Tibial artery (tissue), 4 donors: ENCODE measurements at places on chromosomes 3 and 15.
A peak's percentile ranks its signal among the peaks of the same experiment; 100 is the strongest.

- H3K4me3 ChIP-seq = peak overlapping the region; percentile 80
- H3K4me1 ChIP-seq = peaks cover 84% of the 10 kb centered on the region
- peak overlapping the region; percentile 87 for H3K27ac ChIP-seq
- DNase-seq = no peak
These were observed 6.1 kb downstream of the MFGE8 start for GRCh38 chr15:88907111-88907510.

DNA sequence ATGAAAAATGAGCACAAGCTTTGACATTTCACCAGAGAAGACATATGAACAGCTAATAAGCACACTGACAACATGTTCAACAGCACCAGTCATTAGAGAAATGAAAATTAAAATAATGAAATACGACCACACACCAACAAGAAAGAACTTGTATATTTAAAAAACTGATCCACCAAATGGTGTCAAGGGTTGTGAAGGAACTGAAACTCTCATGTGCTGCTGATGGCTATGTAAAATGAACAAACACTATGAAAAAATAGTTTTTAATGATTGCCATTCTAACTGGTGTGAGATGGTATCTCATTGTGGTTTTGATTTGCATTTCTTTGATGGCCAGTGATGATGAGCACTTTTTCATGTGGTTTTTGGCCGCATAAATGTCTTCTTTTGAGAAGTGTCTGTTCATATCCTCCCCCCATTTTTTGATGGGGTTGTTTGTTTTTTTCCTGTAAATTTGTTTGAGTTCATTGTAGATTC lies 193.8 kb downstream of the SCAPER start:
- H3K27me3 ChIP-seq = no peaks in the 10 kb centered on the region
- no peak overlapping the region for H3K4me3 ChIP-seq
- no peaks in the 10 kb centered on the region for H3K4me1 ChIP-seq

DNA sequence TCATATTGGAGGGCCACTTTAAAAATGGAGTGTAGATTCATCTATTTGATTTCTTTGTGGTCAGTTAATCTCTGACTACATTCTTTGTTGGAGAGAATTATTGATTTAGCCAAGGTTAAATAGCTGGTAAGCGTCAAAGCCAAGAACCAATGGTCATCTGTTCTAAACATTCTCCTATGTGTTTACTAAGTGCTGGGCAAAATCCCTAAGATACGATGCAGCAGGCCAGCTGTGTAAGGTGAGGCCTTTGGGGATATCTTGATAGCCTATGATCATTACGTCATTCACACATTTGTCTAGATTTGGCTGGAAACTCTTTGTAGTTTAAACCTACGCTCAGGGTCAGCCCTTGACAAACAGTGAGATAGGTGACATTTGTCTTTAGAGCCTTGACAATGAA lies 236.2 kb downstream of the NR1D2 start:
- H3K4me1 ChIP-seq = peaks cover 20% of the 10 kb centered on the region
- no peak for DNase-seq
- H3K36me3 ChIP-seq = no peaks in the 10 kb centered on the region

DNA sequence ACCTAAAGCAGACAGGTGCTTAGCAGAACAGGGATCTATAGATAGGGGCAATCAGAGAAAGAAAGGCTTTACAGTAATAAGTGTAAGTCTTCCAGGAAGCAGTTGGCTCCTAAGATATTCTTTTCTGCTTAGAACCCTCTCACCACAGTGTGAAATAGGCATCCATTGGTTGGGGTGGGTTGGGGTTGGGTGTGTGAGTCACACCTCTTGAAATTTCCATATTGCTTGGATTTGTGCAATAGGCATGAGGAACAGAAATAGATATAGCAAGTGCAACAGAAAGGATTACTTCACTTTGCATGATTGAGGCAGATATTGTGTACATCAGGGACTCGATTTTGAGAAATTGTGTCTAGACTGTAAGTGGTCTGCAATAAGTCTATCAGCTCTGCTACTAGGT lies 200.1 kb upstream of the GAP43 start:
- no peaks in the 10 kb centered on the region for H3K27me3 ChIP-seq
- H3K4me3 ChIP-seq = no peak overlapping the region
- no peaks in the 10 kb centered on the region for H3K36me3 ChIP-seq
- no peaks in the 10 kb centered on the region for H3K4me1 ChIP-seq

DNA sequence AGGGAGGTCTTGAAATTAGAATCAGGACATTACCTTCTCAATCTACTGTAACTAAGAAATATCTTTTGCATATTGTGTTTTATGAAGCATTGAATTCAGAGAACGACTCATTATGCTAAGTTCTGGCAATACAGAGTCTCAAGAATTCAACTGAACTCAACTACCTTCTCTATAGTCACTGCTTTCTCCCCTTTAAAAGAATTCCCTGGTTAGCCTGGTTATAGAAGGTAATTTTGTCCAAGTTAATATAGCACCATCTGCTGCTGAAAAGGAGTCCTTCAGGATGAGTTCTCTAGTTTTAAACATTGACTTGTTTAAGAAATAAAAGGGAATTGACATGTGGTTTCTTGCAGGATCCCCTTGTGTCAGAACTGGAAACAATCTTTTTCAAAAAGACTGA lies 60.2 kb downstream of the IL16 start:
- H3K4me3 ChIP-seq = no peak overlapping the region
- no peaks in the 10 kb centered on the region for H3K36me3 ChIP-seq
- no peaks in the 10 kb centered on the region for H3K27me3 ChIP-seq
- DNase-seq = no peak
- H3K4me1 ChIP-seq = no peaks in the 10 kb centered on the region
- H3K27ac ChIP-seq = no peak overlapping the region

DNA sequence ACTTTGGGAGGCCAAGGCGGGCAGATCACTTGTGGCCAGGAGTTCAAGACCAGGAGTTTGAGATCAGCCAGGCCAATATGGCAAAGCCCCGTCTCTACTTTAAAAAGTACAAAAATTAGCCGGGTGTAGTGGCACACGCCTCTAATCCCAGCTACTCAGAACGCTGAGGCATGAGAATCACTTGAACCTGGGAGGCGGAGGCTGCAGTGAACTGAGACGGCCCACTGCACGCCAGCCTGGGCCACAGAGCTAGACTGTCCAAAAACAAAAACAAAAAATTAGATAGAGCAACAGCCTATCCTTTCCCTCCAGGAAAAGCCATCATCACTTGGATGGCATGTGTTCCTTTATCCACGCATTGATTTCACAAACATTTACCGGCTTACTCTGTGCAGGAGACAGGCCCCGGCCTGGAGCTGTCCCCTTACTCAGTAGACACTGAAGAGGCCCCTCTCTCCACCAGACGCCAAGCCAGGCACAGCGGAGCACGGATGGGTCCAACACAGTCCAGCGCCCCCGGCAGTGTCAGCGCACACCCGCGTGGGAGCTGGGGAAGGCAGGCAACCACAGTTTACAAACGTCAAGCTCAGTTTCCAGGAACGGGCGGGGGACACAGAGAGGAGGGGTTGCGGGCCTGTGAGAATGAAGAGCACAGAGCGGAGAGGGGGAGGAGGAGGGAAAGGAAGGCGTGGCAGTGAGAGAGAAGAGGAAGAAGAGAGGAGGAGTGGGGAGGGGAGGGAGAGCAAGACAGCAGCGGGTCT lies 3.1 kb downstream of the GP5 start:
- peak; percentile 53 for DNase-seq
- no peaks in the 10 kb centered on the region for H3K27me3 ChIP-seq
- no peaks in the 10 kb centered on the region for H3K4me1 ChIP-seq
- H3K36me3 ChIP-seq = no peaks in the 10 kb centered on the region
- H3K4me3 ChIP-seq = no peak overlapping the region

- H3K4me3 ChIP-seq = no peak overlapping the region
- H3K27ac ChIP-seq = no peak overlapping the region
- H3K27me3 ChIP-seq = no peaks in the 10 kb centered on the region
These were observed 110.5 kb downstream of the EPHB1 start for GRCh38 chr3:134905647-134905935.

DNA sequence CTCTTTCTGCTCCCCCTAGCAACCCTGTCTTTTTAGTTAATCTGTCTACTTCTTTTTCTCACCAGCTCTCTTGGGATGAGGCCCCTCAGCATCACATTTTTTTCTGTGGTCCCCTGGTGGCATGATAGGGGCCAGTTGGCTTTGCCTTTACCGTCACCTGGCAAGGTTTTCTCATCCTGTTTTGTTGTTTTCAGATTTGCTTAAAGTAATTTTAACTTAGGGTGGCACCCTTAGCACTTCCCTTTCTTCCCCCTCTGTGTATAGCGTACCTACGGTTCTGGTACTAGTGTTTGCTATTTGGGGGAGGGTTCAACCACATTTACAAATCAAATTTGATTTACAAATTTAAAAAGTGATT lies 35.6 kb downstream of the PDCD6IP start:
- no peaks in the 10 kb centered on the region for H3K27me3 ChIP-seq
- H3K27ac ChIP-seq = no peak overlapping the region
- H3K36me3 ChIP-seq = peaks cover 41% of the 10 kb centered on the region
- DNase-seq = no peak

- H3K27ac ChIP-seq = no peak overlapping the region
- no peak for DNase-seq
- peaks cover 17% of the 10 kb centered on the region for H3K4me1 ChIP-seq
These were observed 102.0 kb downstream of the TPRG1 start for GRCh38 chr3:189273736-189274135.

DNA sequence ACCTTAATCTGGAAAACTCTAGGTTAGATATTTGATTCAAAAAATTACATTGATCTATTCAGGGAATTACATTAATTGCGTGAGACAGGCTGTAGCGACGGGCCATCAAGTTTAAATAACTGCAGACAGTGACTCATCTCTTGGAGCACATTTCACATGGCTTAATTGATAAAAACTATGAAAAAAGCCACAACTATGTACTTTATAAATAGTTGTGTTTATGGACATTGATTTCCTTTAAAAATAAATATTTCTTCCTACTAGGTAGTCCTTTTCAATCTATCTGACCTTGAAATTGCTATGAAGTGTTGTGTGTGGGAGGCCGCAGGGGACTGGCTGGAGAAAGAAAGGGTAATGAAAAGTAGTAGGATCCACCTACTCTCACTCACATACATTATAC lies 157.8 kb downstream of the IL1RAP start:
- no peak for DNase-seq
- no peaks in the 10 kb centered on the region for H3K36me3 ChIP-seq
- H3K4me1 ChIP-seq = no peaks in the 10 kb centered on the region

GRCh38 chr15:63086947-63087346 lies 34.7 kb upstream of the LACTB start:
- H3K27me3 ChIP-seq = no peaks in the 10 kb centered on the region
- DNase-seq = no peak
- H3K36me3 ChIP-seq = no peaks in the 10 kb centered on the region
- H3K4me3 ChIP-seq = no peak overlapping the region
- H3K4me1 ChIP-seq = no peaks in the 10 kb centered on the region

DNA sequence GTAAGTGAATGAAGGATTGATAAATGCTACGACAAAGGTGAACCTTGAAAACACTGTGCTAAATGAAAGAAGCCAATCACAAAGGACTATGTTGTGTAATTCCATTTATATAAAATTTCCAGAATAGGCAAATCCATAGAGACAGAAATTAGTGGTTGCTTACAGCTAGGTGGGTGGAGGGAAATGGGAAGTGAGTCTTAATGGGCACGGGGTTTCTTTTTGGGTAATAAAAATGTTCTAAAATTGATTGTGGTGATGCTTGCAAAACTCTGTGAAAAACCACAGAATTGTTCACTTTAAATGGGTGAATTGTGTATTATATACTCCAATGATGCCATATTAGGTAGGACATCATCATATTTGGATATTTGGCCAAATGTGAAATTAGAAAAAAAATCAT lies 20.9 kb upstream of the TEX9 start:
- H3K4me3 ChIP-seq = no peak overlapping the region
- H3K27me3 ChIP-seq = no peaks in the 10 kb centered on the region
- H3K4me1 ChIP-seq = no peaks in the 10 kb centered on the region
- H3K27ac ChIP-seq = no peak overlapping the region
- DNase-seq = no peak

DNA sequence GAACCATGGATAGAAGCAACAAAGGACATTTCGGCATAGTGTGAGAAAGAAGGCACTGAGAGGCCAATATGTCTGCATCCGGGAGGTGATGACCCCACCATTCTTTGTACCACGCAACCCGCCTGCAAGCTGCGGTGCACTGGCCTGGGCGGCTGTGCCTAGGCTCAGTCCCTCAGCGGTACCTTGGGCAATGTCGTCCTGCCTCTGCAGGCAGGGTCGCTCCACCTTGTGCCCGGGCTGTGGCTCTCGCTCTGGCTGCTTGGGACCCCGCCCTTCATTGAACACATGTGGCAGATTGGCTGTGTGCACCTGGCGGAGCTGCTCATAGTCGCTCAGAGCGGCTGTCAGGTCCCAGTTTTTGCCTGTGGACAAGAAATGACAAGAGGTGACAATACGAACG lies 243.2 kb downstream of the KLF13 start:
- H3K36me3 ChIP-seq = peaks cover 12% of the 10 kb centered on the region
- no peak overlapping the region for H3K4me3 ChIP-seq
- no peaks in the 10 kb centered on the region for H3K27me3 ChIP-seq
- no peaks in the 10 kb centered on the region for H3K4me1 ChIP-seq
- no peak for DNase-seq
- no peak overlapping the region for H3K27ac ChIP-seq

GRCh38 chr15:82943176-82943575 lies 9.3 kb downstream of the HOMER2 start:
- H3K27ac ChIP-seq = no peak overlapping the region
- peaks cover 5% of the 10 kb centered on the region for H3K27me3 ChIP-seq
- H3K4me3 ChIP-seq = no peak overlapping the region
- no peak for DNase-seq
- no peaks in the 10 kb centered on the region for H3K4me1 ChIP-seq

- no peaks in the 10 kb centered on the region for H3K4me1 ChIP-seq
- no peak for DNase-seq
- H3K27me3 ChIP-seq = no peaks in the 10 kb centered on the region
- H3K36me3 ChIP-seq = no peaks in the 10 kb centered on the region
- no peak overlapping the region for H3K27ac ChIP-seq
These were observed 67.8 kb upstream of the DCBLD2 start for GRCh38 chr3:98969295-98969694.
